ENCODE measurements at places on chromosomes 4 and X. TPM values are rescaled to one million over a fixed set of nuclear protein-coding genes. Genes with fewer than 3 reads are reported as not detected.

TMEM156 gene
- total RNA-seq: 19.5 TPM

TENT5D gene
- total RNA-seq: not detected

TCEAL5 gene
- total RNA-seq: not detected

EMCN gene
- total RNA-seq: not detected

VCX3A gene
- total RNA-seq: not detected

ADRA2C gene
- not detected for total RNA-seq

MAGEA2B gene
- not detected for total RNA-seq

PABPC5 gene
- total RNA-seq: not detected

All from activated CD4-positive, alpha-beta T cell treated with anti-CD3 and anti-CD28 coated beads, Interleukin-2, amount 10 ng/mL, durations not matched to agents 7 days and 5 days (primary cell).